Globus pallidus (tissue), 1 donor: ENCODE measurements at places on chromosomes 7 and 10.
A peak's percentile ranks its signal among the peaks of the same experiment; 100 is the strongest.

DNA sequence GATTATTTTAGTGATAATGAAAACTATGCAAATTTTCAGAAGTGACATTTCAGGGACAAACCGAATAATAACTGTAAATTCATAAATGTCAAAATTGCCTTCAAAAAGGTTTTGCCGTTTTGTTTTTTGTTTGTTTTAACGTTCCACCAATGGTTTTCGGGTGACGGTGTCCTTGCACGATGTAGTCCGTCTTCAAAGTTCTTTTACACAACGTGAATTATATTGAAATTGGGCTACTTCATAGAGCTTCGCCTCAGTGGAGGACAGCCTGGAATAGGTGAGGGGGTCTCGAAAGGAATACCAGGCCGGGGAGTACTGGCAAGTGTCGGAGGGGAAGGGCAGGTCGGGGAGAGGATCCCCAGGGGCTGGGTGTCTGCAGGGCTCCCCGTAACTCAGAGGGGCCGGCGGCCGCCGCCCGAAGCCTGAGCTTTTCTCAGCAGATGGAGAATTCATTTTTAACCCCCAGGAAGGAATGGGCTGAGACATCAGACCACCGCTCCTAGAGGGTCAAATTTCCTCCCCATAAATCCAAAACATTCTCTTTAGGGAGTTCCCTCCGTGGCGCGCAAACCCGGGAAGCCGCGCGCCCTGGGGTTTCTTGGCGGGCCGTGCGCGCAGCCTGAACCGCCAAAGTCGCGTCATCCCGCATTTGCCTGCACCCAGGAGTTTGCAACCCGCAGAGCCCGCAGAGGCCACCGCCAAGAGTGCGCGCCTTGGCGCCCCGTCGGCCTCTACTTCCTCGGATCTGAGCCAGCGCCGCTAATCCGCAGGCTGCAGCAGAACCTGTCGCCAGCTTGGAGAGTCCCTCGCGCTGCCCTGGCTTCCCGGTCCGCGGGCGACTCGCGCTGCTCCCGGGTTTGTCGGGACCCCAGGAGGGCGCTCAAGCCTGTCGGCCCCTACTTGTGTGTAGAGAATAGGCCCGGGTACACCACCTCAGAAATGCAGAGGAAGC is 17.3 kb upstream of the EVX1 start:
- DNase-seq, result no peak

- no peak for DNase-seq
Measured at GRCh38 chr7:134618756-134619530, 27.7 kb upstream of the BPGM start.

DNA sequence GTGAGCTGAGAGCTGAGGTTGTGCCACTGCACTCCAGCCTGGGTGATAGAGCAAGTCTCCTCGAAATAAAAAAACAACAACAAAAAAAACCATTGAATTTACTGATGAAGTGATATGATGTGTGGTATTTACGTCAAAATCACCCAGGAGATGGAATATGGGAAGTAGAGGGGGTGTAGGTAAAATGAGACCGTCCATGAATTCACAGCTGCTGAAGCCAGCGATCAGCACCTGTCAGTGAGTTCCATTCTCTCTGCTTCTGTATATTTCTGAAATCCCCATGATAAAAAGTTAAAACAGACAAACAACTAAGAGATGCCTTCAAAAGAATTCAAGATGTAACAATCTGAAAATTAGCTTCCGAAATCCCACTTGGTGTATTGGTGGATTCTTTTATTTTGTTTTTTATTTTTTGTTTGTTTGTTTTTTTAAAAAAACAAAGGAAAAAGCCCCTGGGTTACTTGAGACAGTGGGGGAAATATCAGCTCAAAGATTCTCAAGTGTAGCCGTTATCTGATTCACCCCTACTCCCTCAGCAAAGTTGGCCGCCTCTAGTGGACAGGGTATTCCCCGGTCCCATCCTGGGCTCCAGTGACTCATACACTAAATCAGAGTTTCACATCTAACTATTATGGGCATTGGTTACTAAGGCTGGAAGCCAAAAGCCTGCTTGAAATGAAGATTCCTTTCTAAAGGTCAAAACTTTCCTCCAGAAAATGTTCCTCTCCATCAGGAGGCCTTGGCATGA is 76.4 kb downstream of the MAP3K8 start:
- DNase-seq, result no peak

GRCh38 chr7:147803606-147804005 is 787.0 kb upstream of the C7orf33 start:
- no peak for DNase-seq

DNA sequence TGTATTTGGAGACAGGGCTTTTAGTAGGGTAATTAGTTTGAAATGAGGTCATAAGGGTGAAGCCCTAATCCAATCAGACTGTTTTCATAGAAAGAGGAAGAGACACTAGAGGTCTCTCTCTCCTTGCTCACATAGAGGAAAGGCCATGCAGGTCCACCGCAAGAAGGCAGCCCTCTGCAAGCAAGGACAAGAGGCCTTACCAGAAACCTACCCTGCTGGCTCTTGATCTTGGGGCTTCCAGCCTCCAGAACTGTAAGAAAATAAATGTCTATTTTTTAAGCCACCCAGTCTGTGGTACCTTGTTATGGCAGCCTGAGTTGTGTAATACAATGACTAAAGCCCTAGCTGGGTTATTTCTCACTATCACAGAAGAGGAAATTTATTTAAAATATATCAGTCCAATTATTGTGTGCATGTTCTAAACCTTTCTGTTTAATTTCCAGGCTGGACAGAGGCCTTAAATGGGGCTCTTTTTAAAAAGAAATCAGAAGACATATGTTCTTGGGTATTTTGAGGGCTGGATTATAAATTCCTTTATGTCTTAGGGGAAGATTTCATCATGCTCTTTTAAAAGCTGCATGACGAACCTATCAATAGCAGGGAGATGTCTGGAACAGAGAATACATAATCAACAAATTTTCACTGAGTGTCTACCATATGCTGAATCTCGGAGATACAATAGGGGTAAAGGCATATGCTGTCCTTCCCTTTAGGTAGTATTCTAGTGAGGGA is 12.9 kb upstream of the TMEM26 start:
- DNase-seq, result no peak

DNA sequence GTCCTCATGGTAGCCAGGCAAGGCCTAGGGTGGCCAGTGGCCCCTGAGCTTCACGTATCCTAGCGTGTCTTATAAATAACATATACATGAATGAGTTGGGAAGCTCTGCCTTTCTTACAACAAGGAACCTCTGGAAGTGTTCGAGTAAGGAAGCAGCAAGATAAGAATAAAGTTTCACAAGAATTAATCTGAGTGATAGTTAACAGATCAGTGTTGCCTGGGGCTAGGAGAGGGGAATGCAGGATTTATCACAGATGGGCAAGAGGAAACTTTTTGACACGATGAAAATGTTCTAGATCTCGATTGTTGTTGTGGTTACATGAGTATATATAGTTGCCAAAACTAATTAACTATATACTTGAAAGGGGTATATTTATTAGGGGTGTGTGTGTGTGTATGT is 74.2 kb downstream of the TSPAN12 start:
- DNase-seq, result no peak

DNA sequence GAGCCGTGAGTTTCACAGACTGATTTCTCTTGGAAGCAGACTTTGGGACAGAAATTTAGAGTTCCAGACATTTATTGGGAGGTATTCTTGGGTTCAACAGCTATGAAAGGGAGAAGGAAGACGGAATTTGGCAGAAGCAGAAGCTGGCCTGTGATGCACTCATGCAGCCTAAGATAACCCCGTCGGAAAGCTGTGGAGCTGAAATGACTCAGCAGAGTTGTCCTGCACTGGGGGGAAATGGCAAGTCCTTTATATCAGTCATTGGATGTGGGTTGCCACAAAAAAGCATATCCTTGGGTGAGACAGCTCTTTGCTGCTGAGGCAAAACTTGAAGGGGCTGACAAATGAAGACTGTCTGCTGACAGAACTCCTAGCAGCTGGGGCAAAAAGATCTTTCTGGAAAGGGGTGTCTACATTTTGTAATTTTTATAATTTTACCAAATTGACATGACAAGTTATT is 11.5 kb upstream of the MICU1 start:
- peak; percentile 19 for DNase-seq

GRCh38 chr10:28298951-28299350 is 3.9 kb downstream of the MPP7 start:
- no peak for DNase-seq
